ENCODE measurements at places on chromosomes 4 and X.

- DNase-seq, result no peak
Measured at GRCh38 chr4:144288011-144288903, 147.7 kb upstream of the GYPA start.

GRCh38 chr4:8691151-8691775 is 98.7 kb downstream of the CPZ start:
- DNase-seq, result no peak

DNA sequence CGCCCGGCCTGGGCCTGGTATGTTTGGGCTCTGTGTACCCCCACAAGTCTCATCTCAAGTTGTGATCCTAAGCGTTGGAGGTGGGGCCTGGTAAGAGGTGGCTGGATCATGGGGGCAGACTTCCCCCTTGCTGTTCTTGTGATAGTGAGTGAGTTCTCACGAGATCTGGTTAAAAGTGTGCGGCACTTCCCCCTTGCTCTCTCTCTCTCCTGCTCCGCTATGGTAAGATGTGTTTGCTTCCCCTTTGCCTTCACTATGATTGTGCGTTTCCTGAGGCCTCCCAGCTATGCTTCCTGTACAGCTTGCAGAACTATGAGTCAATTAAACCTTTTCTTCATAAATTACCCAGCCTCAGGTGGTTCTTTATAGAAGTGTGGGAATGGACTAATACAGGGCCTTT is 53.0 kb downstream of the CHST7 start:
- DNase-seq, result no peak

- DNase-seq, result no peak
Measured at GRCh38 chr4:20832826-20833225, 132.6 kb downstream of the PACRGL start.

- no peak for DNase-seq
Measured at GRCh38 chrX:1106478-1107210, 105.8 kb downstream of the CRLF2 start.

- peak; percentile 57 for DNase-seq
Measured at GRCh38 chr4:26131711-26132110, 189.1 kb upstream of the RBPJ start.

DNA sequence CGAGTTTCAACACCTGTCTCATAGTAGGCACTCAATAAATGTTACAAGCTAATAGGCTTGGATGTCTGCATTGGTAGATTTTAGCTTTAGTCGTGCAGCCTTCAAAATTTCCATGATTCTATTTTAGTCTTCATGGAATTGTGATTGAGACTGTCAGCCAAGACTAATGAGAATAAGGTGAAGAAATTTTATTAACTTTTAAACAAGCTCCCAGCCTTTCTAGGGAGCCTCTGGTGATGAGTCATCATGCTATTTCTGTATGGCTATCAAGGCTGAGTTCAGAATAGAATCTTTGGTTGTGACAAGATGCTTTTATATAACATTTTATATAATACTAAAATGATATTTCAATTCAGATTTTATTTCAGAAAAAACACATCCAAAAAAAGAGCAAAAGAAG is 685.8 kb downstream of the GABRG1 start:
- no peak for DNase-seq

DNA sequence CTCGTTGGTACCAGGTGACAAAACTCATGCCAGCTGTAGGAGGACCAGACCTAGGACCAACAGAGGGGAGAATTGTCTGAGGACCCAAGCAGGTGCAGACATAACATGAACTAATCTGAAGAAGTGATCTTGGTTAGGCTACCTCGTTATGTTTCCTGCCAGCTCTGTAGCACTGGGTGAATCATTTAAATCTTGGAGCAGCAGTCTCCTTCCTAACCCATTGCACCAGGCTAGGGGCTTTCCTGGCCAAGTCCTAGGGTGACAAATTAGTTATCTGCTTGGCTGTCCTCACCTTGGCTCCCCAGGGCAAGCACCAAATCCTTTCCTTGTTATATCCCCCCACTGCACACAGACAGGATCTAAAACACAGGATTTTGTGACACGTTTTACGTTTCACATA is 87.8 kb downstream of the WWC2 start:
- no peak for DNase-seq

DNA sequence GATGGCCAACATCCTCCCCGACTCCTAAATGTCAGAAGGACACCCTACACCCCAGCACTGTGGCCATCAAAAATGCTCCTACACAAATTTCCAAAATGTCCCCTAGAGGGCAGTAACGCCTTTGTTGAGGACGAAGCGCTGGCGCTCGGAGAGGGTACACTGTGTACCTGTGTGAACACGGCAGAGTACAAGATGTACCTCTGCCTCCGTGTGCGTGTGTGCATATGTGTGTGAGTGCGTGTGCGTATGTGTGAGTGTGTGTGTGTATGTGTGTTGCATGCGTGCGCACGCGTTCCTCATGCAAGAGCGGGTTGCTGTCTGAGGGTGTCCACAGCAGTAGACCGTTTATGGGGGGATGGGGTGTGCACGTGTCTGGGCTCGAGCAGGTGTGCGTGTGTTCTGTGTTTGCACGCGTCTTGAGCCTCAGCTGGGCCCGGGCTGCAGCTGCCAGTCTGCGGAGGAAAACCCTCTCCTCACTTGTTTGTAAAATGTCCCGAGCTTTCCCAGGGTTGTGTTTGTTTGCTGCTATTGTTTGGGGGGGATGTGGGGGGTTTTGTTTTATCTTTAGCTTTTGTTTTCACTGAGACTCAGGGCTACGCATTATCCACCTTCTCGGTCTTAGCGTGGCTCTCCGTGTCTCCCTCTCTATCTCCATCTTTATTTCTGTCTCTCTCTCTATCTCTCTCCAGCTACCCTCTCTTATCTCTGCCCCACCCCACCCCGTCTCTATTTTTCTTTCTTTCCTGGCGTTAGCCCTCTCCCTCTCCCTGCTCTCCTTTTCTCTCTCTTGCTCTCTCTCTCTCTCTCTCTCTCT is 10.4 kb upstream of the TSPYL2 start:
- peak; percentile 66 for DNase-seq

GRCh38 chr4:161197912-161198311 is 965.9 kb downstream of the FSTL5 start:
- DNase-seq, result no peak

GRCh38 chr4:138602664-138603063 is 360.5 kb upstream of the SLC7A11 start:
- no peak for DNase-seq

GRCh38 chr4:86054286-86055032 is 305.4 kb downstream of the MAPK10 start:
- DNase-seq, result no peak

DNA sequence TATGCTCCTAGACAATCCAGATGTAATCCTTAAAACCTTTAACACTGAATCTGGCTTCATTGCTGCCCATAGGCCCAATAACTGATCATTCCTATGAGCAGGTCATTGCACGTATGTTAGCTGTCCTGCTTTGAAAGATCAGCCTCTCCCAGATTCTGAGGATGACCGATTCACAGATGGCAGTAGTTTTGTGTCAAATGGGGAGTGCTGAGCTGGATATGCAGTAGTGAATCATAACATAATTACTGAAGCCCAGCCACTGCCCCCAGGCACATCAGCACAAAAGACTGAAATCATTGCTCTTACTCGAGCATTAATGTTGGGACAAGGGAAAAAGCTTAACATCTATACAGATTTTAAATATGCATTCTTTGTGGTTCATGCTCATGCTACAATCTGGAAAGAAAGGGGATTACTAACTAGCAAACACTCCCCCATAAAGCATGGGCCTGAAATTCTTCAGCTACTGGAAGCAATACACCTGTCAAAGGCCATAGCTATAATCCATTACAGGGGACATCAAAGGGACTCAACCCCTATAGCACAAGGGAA is 16.4 kb upstream of the ZNF280C start:
- no peak for DNase-seq

GRCh38 chrX:40040686-40041461 is 56.9 kb downstream of the BCOR start:
- DNase-seq, result no peak

DNA sequence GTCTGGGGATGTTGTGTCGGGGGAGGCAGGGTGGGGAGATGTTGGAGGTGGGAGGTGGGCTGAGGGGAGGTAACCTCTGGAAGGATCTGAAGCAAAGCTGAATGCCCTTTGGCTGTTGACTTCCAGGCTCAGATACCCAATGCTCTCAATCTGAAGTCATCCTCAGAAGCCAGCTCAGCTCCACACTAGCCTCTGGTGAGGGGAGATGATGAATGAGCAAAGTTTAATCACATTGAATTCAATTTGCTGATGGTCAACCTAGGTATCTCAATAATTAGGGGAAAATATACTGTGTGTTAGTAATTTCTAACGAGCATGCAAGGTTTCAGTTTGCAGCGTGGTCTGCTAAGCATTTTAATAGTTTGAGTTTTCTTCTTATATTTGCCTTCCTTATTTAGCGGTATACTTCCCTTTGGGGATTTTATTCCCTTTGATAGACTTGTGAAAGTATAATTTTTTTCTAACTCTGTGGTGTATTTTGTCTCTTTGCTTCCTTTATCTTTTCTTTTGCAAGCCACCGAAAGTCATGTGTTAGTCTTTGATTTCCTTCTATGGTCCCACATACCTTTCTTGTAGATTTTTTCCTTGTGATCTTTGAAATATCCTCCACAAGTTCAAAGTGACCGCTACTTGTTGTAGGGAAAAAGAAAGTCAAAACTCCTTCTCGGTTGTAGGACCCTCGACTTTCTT is 146.3 kb upstream of the LEF1 start:
- DNase-seq, result no peak

- no peak for DNase-seq
Measured at GRCh38 chr4:148004228-148004857, 272.5 kb downstream of the ARHGAP10 start.

GRCh38 chrX:11887175-11887574 is 129.1 kb downstream of the MSL3 start:
- no peak for DNase-seq

DNA sequence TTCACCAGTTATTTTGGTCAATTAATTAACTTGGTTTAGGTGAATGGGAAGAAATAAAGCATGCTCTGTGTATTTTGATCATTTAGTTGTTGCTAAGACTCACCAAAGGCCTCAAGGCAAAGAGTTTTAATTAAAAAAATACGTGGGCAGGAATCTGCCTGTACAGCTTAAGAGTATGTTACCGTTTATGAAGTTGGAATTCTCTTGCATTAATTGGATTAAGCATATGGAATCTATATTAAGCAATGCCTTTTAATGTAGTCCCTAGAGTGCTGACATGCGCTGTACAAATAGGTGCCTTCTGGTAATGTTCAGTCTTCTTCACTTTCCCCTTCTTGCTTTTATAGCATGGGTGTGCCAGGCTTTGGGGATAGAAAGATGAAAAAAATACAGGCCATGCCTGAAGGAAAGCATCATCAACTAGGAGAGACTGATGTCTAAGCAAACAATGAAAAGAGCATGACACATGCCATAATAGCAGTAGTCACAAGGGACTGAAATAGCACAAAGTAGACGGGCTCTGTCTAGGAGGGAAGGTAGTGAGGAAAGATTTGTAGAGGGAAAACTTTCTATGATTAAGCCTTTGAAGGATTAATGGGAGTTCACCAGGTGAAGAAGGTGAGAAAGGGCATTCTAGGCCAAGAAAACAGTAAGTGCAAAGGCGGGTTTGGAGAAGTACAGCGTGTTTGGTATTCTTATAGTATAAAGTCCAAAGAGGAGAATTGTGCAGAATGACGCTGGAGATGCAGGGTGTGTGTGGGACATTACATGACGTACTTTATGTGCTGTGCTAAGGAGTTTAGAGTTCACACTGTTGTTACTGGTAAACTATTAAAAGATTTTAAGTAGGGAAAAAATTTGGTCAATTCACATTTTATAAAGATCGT is 226.1 kb upstream of the ANXA3 start:
- DNase-seq, result no peak

GRCh38 chrX:23854945-23855344 is 52.8 kb downstream of the APOO start:
- no peak for DNase-seq

DNA sequence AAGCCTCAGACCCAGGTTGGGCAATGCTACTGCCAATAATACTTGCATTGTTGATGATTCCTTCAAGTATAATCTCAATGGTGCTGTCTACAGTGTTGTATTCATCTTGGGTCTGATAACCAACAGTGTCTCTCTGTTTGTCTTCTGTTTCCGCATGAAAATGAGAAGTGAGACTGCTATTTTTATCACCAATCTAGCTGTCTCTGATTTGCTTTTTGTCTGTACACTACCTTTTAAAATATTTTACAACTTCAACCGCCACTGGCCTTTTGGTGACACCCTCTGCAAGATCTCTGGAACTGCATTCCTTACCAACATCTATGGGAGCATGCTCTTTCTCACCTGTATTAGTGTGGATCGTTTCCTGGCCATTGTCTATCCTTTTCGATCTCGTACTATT is 7.4 kb downstream of the LPAR4 start:
- DNase-seq, result no peak

DNA sequence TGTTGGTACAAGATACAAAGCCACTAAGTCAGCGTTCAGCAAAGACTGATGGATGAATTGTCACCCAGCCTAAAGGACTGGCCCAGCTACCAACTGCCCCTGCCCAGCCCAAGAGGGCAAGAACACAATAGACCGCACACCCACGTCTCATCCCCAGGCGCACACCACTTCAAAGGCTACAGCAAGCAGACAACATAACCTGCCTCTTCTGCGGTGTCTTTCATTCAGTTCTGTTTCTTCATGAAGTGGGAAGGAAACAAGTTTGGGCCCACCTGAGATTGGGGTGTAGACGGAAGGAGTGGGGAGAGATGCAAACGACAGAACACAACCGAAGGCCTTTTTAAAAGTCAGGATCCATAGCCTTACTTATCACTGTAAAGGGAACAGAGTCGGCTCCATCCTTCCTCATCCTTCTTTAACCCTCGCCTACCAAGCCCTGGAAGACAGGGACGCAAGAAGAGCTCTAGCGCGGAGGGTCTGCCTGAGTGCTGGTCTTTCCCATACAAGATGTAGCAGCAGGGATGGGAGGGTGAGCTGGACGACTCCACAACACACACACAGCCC is 691 bp downstream of the SCARB2 start:
- peak; percentile 20 for DNase-seq

- DNase-seq, result no peak
Measured at GRCh38 chr4:156924774-156925315, 46.8 kb downstream of the PDGFC start.

DNA sequence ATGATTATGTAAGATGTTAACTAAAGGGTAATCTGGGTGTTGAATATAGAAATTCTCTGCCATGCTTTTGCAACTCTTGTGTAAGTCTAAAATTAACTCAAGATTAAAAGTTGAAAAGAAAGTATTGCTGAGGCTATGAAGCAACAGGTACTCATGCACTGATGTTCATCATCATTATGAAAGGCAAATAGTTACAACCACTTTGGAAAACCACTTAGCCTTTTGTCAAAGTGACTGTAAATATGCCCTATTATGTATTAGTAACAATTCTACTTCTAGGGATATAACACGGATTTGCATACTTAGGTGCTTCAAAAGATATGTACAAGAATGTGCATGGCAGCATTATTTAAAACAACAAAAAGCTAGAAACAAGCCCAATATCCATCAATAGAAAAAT is 227.8 kb upstream of the CXXC4 start:
- no peak for DNase-seq

GRCh38 chrX:119605464-119606279 is 552 bp downstream of the NKRF start:
- peak; percentile 32 for DNase-seq

GRCh38 chr4:184288451-184289178 is 70.9 kb upstream of the ENPP6 start:
- DNase-seq, result no peak
